ENCODE measurements at places on chromosomes 1 and 21.

DNA sequence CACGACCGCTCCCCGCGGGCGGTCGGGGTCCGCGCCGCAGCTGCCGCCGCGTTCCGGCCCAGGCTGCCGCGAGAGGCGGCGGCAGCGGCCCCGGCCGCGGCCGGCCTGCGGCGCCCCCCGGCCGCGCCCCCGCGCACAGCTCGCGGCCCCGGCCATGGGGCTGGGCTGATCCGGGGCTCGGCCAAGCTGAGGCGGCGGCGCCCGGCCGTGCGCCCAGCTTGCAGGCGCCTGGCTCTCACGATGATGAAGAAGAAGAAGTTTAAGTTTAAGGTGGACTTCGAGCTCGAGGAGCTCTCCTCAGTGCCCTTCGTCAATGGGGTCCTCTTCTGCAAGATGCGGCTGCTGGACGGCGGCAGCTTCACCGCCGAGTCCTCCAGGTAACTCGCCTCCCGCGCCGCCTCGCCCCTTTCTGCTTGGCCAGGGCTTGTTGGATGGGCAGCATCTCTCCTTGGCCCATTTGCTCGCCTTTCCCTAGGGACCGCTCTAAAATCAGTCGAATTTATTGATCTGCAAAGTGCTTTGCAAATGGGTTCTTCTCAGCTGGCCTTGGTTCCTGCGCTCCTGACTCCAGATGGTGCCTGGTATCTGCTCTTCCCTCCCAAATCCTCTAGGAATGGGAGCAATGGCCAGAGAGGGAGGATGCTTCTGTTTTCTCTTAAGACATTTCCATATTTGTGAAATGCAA lies 431 bp downstream of the EEIG2 start:
- peak; percentile 28 for DNase-seq

DNA sequence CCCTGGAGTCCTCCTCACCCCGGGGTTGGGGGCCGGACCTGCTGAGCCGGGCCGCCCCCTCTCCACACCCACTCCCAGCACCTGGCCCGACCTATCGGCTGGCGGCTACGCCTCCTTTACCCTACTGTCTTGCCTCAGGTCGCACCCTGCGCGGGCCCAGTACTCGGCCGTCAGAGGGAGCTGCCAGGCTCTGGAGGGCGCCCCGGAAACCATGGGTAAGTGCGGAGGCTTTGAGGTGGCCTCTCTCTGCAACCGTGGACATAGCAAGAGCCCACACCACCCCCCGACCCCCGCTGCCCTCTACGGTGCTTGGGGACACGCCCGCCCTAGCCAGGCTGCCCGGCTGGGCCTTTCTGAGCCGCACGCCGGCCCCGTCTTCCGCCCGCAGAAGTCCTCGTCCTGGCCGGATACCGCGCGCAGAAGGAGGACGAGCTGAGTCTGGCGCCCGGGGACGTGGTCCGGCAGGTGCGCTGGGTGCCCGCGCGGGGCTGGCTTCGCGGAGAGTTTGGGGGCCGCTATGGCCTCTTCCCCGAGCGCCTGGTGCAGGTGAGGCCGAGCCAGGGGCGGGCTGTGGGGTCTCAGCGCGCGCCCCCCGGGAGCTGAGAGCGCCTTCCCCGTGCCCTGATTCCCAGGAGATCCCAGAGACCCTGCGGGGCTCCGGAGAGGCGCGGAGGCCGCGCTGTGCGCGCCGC lies at the start of gene SH3D21:
SH3D21 (plus strand) TSS at position 159 of the 692 bp plus-strand sequence; CDS start at position 212, 53 bp downstream.
- DNase-seq = no peak

DNA sequence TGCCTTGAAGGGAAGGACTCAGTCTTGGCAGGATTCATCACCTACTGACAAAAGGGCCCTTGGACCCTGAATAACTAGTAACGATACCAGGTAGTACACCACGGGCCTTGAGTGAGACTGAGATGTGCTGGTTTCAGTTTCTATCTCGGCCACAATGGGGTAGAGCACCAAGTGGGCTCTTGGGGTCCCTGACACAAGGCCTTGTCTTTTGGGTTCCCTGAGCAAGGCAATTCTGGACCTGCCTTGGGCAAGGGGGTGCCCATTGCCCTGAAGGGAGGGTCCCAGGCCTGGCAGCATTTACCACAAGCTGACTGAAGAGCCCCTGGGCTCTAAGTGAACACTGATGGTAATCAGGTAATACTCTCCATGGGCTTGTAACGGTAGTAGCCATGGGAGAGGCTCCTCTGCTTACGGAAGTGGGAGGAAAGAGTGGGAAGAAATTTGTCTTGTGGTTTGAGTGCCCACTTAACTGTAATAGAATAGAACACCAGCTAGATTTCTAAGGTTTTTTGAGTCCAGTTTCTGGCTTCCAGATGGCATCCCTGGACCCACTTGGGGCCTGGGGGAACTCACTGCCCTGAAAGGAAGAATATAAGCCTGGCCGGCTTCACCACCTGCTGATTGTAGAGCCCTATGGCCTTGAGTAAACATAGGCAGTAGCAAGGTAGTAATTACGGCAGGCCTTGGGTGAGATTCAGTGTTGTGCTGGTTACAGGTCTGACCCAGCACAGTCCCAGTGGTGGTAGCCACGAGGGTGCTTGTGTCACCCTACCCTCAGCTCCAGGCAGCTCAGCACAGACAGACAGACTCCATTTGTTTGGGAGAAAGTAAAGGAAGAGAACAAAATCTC lies 58.5 kb downstream of the WDR4 start:
- no peak for DNase-seq

GRCh38 chr1:185956881-185957280 lies 222.7 kb downstream of the HMCN1 start:
- no peak for DNase-seq

Measured in right renal pelvis (tissue), 4 donors.